ENCODE measurements at places on chromosomes 4 and X.

DNA sequence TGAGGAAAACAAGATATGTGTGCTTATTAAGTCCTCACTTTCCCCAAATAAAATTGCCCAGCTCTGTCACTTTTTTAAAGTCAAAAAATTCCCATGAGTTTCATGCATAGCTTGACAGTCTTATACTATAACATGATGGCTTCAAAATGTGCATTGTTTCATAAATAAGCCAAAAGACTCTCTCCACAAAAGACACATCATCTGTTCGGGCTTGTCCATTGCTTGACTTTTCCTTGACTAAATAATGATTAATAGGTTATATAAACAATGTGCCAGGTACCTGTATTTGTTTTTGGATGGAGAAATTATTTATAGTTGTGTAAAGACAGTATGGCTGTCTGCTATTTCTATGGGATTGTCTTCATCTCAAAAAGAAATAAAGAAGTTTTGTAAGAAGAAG lies 329.2 kb upstream of the KLF3 start:
- no peak for DNase-seq

DNA sequence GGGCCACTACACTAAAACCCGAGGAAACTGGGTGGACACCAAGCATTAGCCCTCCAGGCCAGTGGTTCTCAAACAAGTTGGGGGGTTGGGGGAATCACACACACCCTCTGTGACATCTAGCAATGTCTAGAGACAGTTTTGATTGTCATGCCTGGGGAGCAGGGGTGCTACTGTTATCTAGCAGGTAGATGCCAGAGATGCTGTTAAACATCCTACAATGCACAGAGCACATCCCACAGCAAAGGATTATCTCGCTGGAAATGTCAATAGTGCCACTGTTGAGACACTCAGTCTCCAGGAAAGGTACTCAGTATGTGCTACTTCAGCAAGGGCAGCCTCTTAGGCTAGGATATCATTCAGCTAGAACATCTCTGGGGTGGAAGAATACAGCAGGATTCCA lies 1.3 kb downstream of the SMC1A start:
- DNase-seq, result no peak

DNA sequence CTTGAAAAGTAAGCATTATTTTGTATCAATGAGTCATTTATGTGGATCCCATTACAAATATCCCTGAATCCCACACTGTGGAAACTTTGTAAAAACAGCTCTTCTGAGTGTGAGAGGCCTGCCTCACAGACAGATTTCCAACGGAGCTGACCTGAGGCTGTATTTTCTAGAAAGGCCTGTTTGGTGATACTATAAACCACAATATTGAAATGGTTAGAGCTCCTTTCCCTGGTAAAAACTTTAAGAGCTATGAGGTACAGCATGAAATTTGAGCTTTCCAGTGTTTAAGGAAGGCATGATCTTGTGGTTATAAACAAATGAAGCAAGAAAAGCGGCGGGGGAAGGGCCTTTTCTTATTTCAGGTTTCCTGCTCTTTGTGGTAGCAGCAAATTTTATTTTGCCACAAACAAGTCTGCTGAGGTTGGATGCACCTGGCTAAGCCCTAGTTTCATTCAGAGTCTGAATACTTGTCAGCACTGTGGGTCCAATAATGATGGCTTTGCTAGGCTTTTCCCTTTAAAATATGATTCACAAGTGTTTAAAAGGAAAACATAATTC lies 86.8 kb upstream of the ETNPPL start:
- DNase-seq, result no peak

GRCh38 chr4:163878336-163879121 lies 384.0 kb downstream of the TMA16 start:
- DNase-seq, result no peak

- DNase-seq, result no peak
These were observed 880.1 kb upstream of the INTU start for GRCh38 chr4:126752702-126753101.

DNA sequence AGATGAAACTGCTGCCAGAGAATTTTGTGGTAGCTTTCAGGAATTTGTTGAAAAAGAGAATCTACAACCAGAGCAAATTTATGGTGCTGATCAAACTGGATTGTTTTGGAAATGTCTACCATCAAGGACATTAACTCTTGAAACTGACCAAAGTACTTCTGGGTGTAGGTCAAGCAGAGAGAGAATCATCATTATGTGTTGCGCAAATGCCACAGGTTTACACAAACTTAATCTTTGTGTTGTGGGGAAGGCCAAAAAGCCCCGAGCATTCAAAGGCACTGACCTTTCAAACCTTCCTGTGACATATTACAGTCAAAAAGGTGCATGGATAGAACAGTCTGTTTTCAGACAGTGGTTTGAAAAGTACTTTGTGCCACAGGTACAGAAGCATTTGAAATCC lies 2.1 kb downstream of the TIGD2 start:
- DNase-seq, result no peak

GRCh38 chr4:188154668-188155405 lies 15.6 kb downstream of the TRIML1 start:
- no peak for DNase-seq

DNA sequence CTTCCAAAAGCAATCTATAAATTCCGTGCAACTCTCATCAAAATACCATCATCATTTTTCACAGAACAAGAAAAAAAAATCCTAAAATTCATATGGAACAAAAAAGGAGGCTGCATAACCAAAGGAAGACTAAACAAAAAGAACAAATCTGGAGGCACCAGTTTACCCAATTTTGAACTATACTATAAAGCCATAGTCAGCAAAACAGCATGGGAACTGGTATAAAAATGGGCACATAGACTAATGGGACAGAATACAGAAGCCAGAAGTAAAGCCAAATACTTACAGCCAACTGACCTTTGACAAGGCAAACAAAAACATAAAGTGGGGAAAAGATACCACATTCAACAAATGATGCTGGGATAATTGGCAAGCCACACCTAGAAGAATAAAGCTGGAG lies 753.5 kb upstream of the PABPC4L start:
- no peak for DNase-seq

DNA sequence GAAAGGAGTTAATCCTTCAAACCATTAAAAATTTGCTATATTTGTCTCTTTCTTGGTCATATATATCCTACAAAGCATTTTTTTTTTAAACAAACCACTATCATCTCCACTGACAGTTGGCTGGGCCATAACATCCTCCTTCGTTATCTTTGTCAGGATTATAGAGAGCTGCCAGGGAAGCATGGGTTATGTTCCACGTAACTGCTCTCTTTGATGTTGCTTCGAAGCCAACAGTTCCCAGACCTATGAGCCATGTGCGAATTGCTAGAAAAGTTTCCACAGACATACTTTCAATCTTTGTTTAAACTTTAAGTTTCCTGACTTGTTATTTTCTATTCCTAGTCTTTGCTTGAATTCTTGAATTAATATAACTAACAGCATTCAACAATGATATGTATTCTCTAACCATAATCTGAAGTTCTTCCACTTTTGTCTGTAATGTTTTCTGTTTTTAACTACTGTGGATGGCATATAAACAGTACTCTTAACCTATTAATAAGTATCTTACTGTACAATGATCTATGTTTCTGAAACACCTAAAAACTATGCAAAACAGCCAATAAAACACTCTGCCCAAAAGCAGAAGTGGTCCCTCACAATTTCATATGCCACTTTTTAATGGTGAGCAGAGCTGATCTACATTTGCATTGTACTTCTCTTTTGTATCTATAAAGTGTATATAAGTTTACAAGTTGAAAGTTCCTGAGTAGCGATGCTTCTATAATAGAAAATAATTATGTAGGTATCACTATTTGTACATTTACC lies 37.9 kb downstream of the EREG start:
- DNase-seq, result no peak

GRCh38 chrX:123084797-123085196 lies 99.3 kb upstream of the GRIA3 start:
- DNase-seq, result no peak

- no peak for DNase-seq
These were observed 49.3 kb downstream of the APELA start for GRCh38 chr4:164926301-164926700.

GRCh38 chr4:105894660-105895582 lies at the start of gene NPNT:
Gene NPNT, plus strand, starts transcription at chr4:105895471. Its CDS starts 182 bp downstream, at chr4:105895653.
- DNase-seq, result no peak

DNA sequence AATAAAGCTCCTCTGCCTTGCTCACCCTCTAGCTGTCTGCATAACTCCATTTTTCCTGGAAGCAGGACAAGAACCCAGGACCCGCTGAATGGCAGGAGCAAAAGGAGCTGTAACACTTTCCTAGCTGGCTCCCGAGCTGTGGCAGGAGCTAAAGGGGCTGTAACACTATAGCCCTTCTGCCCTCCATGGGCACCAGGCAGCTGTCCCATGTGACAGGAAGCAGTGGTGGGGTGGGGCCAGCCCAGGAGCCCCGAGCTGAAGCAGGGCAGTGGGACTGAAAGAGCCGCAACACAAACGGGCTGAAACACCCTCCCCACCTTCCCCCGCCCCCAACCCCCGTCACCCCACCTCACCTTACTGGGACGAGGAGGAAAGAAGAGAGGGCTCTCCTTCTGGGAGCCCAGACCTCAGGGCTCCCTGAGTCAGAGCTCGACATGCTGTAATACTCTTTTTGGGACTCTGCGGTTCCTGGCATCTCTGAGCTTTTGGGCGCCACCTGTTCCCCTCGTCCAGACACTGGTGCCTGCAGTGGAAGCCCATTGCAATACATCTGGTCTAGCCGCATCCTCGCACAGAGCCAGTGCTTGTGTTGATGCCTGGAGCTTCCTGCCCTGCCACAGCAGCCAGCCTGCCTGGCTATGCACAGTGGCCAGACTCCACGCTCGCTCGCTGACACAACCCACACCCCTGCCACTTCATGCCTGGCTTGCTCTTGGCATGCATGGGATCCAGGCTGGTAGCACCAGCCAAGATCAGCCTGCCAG lies 39.4 kb downstream of the PPM1K start:
- no peak for DNase-seq

GRCh38 chrX:100587861-100588260 lies 3.1 kb downstream of the TNMD start:
- DNase-seq, result no peak

- no peak for DNase-seq
These were observed 201.8 kb upstream of the GK2 start for GRCh38 chr4:79609817-79610216.

DNA sequence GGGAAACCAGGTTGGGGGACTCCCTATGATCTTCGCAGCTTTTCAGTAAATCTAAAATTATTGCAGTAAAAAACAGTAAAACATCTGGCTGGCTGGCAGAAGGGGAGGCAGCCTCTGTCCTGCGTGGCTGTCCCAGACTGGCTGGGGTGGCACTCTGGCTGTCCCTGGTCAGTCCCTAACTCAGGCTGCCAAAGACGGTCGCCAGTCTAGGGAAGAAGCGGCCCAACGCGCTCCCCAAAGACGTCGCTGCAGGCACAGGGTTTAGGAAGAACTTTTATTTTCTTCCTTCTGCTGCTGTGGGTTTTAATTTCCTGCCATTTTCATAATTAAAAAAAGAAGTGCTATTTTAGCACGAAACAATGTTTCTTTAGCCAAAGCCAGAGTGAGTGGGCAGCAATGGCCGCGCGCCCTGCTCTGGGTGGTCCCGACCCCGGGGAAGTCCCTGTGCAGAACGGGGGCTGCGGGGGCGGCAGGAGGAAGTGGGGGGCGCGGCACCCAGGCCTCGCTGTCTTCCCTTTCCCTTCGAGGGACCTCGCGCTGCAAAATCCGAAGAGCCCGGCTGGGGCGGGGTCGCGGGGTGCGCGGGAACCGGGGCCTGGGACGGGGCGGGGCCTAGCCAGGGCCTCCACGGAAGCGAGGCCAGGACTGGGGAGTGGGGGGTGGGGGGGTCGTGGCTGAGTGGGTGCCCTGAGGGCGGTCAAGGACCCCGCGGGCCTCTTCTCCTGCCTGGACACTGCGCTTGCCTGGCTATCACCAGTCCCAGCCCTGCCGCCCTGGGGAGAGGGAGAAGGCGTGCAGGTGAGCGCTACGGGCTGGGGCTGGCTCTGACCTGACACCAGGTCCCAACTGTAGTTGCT lies 6.3 kb upstream of the LETM1 start:
- DNase-seq, result no peak

DNA sequence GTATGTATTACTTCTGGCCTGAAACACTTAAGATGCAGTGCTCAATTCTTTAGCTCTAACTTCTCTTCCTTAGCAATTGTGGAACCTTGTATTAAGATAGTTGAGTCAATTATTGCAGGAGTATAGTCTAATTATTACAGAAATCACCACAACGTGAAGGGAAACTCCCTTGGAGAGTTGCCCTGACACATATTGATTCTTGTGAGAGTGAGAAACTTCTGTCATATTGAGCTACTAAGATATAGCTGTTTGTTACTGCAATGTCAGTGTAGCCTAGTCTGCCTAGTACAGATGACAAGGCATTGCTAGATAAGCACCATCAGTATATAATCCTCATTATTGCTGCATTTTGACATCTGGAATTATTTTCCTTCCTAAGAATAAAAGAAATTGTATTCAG lies 82.7 kb upstream of the TEX13C start:
- DNase-seq, result no peak

GRCh38 chr4:126939401-126939800 lies 693.4 kb upstream of the INTU start:
- DNase-seq, result no peak

DNA sequence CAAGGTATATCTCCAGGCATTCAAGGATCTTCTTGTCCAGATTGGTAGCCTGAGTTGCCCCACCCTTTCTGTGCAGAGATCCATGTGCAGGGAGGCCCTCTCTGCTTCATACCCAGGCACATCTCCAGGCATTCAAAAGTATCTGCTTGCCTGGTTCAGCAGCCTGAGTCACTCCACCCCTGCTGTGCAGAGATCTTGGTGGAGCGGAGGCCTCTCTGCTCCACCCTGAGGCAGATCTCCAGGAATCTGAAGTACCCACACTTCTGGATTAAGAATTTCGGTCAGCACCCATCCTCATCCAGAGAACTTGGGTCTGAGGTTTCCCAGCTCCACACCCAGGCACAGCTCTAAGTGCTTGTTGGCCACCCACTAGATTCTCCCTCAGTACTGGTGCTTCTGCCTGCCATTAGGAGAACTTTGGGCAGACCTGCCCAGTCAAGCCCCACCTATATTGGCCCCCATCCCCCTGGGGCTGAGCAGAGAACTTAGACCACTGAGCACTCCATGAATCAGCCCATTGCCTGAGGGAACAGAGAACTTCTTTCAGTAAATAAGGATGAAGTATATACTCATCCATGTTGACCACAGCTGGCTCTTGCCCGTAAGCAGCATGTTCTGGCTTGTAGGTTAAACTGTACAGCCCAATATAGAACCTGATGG lies 199.5 kb upstream of the ZCCHC13 start:
- DNase-seq, result no peak

DNA sequence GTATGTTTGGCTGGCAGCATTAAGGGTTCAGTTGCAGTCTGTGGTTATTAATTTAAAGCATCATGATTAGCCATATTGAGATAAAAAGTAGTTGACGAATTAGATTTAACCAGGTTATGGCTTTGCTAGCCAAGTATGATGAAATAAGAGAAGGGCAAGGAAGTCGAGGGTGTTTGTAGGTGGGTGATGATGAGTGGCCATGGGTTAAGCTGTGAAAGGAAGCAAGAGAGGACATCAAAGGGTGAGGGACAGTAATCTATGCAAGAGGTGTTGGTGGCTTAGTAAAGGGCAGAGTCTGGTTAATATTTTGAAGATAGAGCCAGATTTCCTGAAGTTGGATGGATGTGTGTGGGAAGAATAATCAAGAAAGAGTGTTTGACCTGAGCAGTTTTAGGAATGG lies 44.5 kb downstream of the STIM2 start:
- DNase-seq, result no peak
